ENCODE measurements at places on chromosomes 2 and 18.

DNA sequence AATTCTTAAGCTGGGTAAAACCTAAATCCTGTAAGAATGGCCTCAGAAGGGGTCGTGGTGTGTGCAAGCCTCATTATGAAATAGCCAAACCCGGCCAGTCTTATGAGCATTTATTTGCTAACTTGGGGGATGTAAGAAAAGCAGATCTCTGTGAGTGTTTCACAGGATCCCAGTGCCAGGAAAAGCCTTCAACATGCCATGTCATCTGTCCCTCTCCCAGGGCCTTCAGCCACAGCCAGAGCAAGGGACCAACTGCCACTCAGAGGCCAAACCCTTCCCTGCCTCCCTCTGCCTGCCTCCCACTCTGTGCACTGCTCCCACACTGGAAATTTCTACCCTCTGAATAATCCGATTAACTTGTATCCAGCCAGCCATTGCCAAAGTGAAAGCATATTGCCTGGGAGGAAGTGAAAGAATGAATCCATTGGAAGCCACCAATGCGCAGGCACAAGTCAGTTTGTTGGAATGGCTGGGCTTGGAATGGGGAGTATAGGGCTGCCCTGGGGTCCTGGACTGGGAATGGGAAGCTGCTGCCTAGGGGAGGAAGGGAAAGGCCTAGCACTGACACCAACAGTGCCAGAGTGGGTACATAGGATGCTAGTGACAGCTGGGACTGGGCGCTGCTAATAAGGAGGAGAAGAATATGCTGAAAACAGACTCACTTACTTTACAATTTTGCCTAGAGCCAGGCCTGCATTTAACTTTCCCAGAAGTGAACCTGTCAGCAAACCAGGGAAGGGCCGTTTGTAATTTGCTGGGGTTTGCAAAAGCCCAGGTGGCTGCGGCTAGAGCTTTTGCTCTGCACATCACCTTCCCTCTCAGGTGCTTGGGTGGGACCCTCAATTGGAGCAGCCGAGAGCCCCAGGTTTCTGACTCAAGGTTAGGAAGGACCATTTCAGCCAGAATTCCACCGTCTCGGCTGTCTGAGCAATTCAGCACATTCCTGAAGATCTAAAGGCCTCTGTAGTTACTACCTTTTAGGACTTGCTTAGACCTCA, 146.6 kb upstream of the NCK2 start:
- peak; percentile 72 for DNase-seq

DNA sequence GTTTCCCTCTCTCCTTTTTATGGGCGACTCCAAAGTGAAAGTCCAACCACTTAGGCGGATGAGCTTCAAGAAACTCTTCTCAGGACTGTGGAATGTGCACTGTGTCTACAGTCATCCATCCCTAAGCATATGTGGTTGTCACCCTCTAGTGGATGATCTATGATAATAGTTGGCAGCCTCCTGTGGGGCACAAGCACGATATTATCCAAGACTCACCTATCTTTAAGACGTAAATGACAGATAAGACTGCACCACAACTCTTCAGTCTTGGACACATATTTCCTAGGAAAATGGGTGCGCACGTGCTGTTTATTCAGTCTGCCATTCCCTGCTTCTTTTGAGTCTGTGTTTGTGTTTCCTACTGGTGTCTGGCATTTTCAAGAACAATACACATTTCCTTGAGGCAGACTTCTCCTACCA, 145.5 kb upstream of the CTAGE1 start:
- DNase-seq: peak; percentile 71

DNA sequence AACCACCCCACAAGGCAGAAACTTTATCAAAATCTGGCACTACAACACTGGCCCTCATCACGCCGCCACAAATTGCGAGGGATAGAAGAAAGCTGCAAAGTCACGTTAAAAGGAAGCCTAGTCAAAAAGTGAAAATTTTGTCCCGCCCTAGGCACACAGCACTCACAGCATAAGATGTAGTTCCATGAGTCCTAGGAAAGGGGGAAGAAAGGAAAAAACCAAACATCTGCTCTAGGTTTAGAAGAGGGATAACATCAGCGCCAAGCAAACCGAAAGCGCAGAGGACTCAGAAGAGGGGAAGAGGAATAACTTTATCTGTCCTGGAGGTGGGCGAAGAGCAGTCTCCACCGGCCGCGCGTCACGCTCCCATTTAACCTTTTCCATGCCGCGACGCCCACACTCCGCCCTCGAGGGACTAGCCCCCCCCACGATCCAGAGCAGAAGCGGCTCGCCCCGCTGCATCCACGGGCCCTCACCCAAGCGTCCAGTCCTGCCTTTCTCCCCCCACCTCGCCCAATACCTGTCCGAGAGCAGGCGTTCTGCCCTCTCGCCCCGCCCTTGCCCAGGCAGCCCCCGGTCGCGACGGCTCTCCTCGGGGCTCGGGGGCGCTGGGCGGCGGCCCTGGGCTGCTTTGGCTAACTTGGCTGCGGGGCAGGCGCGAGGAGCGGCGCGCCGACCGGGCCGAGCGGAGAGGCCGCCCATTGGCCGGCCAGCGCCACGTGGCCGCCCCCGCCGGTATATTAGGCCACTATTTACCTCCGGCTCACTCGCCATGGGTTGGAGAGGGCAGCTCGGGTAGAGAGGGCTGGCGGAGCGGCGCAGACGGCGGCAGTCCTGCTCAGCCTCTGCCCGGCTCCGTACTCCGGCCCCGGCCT, at the start of gene HOXD1:
HOXD1 (plus strand) TSS at position 770 of the 875 bp plus-strand sequence. CDS start 134 bp downstream, outside the sequence.
- DNase-seq: peak; percentile 26

DNA sequence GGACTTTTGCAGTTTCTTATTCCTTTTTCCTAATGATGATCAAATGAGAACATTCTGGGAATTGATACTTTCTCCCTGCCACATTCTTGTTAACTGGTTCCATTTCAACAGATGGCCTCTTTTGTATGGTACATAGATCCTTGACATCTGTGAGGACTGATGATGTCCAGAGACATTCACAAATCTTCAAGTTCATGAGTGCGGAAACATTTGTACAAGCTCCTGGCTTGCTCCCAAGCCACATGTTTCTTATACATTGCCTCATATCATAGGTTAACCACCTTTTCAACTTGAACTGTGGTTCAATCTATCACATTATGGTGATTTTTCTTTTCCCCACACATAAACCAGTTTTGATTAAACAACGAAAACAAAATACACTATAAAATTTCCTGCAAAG, 267.3 kb downstream of the CLIP4 start:
- no peak for DNase-seq

- DNase-seq: no peak
These were observed 36.8 kb upstream of the ATP8B1 start for GRCh38 chr18:57839942-57840381.
